ENCODE measurements at places on chromosomes 7 and 10. TPM values are rescaled to one million over a fixed set of nuclear protein-coding genes. Genes with fewer than 3 reads are reported as not detected.

- DNase-seq, result no peak
Measured at GRCh38 chr7:1542841-1543747, 12.6 kb downstream of the MAFK start.

GRCh38 chr10:19785366-19785765 is 30.9 kb upstream of the PLXDC2 start:
- DNase-seq, result no peak

DNA sequence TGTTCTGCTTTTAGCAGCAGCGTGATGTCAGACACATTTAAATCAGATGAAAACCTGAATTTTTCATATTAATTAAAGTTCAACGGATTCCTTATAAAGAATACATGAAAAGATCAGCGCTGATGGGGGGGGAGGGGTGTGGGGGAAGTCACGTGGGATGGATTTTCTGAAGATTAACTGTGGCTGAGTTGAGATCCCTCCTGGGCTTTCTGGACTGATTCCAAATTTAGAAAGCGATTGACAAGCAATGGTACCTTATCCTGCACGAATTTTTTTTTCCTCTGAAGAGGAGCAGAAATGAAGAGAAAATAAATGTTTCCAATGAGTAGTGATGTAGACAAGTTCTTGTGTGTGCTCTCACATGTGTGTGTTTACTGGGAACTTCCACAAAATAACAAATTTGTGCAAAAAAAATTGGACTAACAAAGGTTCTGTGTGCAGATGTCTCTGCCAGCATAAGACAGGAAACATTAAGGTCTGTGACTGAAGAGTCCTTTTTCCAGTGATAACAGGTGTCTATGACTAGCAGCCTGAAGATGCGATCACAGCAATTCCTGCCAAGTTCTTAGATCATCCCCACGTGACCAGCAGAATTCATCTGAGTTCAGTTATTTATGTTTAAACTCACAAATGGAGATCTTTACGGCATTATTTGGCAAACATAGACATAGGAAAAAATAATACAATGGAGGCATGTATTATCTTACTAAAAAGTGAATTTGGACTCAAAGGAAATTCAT is 585.2 kb upstream of the CELF2 start:
- no peak for DNase-seq

DNA sequence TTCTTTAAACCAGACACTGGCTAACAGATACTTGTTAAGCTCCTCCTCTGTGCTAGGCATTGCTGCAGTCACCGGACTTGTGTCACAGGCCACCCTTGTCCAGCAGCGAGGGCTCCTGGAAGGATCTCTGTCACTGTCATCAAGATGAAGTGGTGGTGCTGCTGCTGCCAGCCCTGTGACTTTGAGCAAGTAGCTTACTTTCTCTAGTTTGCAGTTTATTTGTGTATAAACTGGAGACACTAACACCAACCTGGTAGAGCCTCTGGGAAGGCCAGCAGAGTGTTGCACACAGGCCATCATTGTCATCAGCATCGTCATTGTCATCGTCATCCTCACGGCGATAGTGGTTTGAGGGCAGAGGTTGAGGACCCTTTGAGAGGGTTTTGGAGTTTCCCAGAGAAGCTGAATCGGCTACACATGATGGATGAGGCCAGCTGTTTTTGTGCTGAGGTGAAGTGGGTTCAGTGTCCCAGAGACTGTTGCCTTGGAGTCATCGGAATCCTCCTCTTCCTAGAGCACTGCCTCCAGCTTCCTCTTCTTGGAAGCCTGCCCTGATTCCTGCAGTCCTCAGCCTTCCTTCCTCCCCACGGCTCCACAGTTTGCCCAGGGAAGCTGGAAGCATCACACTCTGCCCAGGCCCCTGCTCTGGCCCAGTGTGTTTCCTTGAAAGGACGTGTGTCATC is 128.4 kb downstream of the GRK5 start:
- DNase-seq, result no peak

GRCh38 chr7:97022491-97023306 is 1.9 kb downstream of the DLX5 start:
- no peak for DNase-seq

GRCh38 chr10:72808001-72808400 is 85.5 kb upstream of the OIT3 start:
- no peak for DNase-seq

GRCh38 chr7:103487419-103487818 is 41.4 kb upstream of the SLC26A5 start:
- DNase-seq, result no peak

GRCh38 chr7:1025743-1026581 is 18.4 kb upstream of the GPR146 start:
- no peak for DNase-seq

- no peak for DNase-seq
Measured at GRCh38 chr7:29878081-29878688, 71.9 kb downstream of the WIPF3 start.

DNA sequence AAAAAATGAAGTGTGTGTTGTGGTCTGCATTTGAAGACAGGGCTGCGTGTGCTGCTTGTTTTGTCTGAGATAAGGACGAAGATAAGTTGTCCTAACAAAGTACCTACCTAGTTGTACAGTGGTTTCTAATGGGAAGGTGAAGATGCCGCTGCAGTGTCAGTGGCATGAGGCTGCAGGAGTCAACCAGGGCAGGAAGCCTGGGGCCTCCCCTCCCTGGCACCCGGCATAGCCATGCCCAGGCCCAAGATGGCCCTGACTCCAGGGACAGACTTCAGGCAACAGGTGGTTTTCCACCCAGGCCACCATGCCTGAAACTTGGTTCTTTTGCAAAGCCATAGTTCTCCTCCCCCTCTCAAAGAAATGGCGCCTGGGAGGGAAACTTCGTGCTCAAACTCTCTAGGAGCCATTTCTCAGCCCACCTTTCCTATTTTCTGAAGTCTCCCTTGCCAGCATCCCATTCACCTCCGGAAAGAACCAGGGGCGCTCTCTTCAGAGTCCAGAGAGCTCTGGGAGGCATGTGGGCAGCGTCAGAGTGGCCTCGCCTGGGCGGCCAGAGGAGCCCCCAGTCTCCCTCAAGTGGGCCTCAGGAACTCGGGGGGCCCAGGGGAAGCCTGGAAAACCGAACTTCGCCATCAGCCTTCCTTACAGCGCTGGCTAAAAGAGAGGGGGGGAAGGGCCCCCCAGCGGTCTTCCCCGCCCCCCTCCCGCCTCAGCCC is 2.1 kb upstream of the KAT6B start:
- peak; percentile 18 for DNase-seq

The GJC3 gene
- not detected for total RNA-seq

The MYOZ1 gene
- 1.7 TPM for total RNA-seq

The CPN1 gene
- not detected for total RNA-seq

The AKR1C8 gene
- not detected for total RNA-seq

The CCL24 gene
- total RNA-seq, result not detected

The OR2A12 gene
- total RNA-seq, result not detected

The UPK3B gene
- total RNA-seq, result 7.3 TPM

All from uterus (tissue), 4 donors.